ENCODE measurements at places on chromosomes 2 and 18. TPM values are rescaled to one million over a fixed set of nuclear protein-coding genes. Genes with fewer than 3 reads are reported as not detected.

EFHD1 gene
- total RNA-seq: 2.7 TPM

MFSD2B gene
- total RNA-seq: 0.13 TPM

SERPINB11 gene
- total RNA-seq: not detected

CFAP65 gene
- total RNA-seq: 0.03 TPM

LBX2 gene
- 0.59 TPM for total RNA-seq

COLEC12 gene
- total RNA-seq: 21.1 TPM

PPP1R1C gene
- 0.07 TPM for total RNA-seq
